ENCODE measurements at places on chromosomes 16 and 17. TPM values are rescaled to one million over a fixed set of nuclear protein-coding genes. Genes with fewer than 3 reads are reported as not detected.

DNA sequence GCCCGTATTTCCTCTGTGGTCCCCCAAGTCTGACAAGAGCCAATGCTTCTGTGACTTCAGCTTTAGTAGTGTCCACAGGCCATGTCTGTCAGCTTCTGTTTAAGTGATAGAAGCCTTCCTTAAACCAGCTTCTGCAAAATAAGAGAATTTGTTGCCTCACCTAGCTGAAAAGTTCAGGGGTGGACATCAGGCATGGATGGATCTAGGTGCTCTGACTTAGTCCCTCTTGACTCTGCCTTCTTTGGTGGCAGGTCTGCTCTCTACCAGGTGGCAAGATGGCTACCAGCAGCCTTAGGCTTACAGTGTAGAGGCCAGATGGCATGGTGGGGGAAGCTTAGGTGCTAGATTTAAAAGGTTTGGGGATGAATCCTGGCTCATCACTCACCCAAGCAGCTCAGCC lies 33.7 kb downstream of the KATNIP start:
- no peak for DNase-seq

DNA sequence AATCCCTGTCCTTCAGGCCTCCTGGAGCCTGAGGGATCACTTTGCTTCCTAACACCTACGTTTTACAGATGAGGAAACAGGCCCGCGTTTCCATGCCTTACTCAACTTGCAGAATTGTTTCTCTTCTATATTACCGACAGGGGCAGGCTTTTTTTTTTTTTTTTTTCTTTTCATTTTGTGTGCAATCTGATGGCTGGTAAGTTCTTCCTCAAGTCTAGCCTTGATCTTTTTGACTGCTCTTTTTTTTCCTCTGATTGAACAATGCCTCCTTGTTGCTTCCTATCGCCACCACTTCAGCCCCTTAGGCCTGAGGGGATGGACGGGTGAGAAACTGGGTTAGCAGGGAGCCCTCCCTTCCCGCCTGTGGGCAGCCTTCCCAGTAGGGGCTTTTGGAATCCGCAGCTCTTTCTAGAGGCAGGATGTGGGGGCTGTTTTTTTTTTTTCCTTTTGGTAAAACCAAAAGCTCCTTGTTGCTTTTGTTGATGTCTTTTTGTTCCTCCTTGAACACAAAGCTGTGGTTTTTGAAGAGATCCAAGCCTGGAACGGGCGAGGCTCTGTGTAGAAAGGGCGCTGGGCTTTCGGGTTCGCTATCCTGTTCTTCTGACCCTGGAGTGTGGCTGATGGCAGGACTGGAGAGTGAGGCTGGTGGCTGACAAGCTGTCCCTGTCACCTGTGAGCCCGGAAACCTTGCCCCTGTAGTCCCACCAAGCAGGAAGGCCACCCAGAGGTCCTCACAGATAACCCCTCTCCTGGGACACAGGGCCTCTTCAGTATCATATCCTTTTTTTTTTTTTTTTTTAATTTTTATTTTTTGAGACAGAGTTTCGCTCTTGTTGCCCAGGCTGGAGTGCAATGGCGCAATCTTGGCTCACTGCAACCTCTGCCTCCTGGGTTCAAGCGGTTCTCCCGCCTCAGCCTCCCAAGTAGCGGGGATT lies 14.0 kb downstream of the LASP1 start:
- DNase-seq, result no peak

KRTAP4-2 gene
- total RNA-seq, result not detected

- no peak for DNase-seq
Observed at GRCh38 chr16:84658690-84659089, 10.4 kb downstream of the KLHL36 start.

CDT1 gene
- 2.9 TPM for total RNA-seq

GRCh38 chr16:10885246-10885645 lies 8.2 kb downstream of the CIITA start:
- no peak for DNase-seq

CEP95 gene
- 50.8 TPM for total RNA-seq
